ENCODE measurements at places on chromosomes 12 and 14.

DNA sequence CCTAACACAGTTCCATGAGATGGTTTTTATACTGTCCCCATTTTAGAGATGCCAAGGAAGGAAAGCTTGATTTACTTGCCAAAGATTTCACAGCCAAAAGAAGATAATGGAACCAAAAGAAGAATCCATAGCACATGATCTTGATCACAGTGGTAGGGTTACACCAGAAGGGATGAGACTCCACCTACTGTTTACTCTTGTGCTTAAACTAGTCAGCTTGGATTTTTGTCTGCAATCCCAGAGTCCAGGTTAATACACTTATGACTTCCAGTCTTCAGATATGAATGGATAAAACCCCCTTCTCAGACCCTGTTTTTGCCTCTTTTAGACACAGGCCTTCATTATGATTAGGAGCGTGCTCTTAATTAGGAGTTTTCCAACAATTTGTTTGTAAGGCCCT, 454.2 kb downstream of the AEBP2 start:
- no peak for DNase-seq

GRCh38 chr14:96754845-96755184, 42.4 kb upstream of the VRK1 start:
- no peak for DNase-seq

DNA sequence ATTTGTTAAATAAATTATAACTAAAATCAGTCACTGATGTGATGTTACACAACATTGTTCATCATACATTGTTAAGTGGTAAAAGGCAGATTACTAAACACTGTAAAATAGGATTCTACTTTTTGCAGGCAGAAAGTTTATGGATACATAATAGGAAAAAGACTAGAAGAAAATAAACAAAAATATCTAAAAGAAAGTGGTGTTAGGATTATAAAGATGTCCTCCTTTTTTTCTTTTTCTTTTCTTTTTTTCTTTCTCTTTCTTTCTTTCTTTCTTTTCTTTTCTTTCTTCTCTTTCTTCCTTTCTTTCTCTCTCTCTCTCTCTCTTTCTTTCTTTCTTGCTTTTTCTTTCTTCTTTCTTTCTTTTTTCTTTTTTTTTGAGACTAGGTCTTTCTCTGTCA, 39.6 kb upstream of the HELB start:
- DNase-seq = no peak

GRCh38 chr12:75953312-75953906, 78.2 kb downstream of the PHLDA1 start:
- no peak for DNase-seq

- DNase-seq = no peak
Observed at GRCh38 chr12:29067430-29067829, 81.6 kb upstream of the FAR2 start.

GRCh38 chr12:44837114-44837755, 38.9 kb downstream of the NELL2 start:
- DNase-seq = no peak

DNA sequence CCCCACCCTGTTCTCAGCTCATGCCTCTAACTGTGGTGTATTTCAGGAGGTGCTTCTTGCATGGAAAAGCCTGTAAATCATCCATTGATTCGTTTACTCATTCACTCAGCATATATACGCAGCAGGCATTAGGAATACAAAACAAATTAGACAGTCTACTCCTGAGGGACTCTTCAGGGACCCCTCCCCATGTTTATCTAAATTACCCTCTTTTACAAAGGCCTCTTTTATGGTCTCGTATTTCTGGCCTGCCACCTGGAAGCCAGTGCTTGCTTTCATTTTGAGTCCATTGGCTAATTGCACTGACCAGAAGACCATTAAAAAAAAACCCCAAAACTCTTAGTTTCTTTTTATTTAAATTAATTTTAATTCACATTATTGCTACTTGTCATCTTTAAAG, 134.4 kb downstream of the DACT1 start:
- no peak for DNase-seq

GRCh38 chr14:68705741-68706283, 87.1 kb downstream of the ZFP36L1 start:
- no peak for DNase-seq

DNA sequence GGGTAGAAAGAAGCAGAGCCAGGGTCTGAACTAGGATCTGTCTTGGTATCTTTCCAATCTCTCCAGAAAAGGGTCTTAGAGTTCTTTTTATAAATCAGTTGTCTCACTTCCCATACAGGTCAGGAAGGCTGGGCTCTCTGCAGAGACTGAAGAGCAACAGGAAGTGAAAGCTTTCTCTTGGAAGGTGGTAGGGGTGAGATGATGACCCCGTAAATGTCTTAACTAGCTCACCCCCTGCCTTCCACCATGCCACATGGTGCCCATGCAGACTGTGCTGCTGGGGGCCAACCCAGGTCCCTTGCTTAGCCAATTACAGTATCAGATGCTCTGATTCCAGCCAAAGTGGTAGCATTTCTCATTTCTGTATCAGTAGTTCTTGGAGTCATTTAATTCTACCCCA, 17.6 kb upstream of the RASSF8 start:
- no peak for DNase-seq

DNA sequence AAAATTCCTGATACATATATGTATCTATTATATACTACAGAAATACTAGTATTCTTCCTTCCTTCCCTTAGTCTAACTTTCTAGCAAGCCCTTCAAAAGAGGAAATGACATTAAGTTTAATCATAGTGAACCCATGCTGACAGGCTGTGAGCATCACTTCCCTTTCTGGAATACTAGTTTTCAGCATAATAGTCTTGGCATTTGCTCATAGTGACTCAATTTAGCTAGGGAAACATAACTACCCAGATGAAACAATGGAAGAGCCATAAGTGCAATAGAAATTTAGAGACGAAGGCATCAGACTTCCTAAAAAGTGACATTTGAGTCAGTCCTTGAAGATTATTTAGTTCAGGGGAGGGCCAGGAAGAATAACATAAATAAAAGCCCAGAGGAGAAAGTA, 184.5 kb upstream of the CRY1 start:
- no peak for DNase-seq
